Right forelimb (tissue), 1 donor: ENCODE measurements at places on chromosomes 6 and 20.

- no peak for DNase-seq
Measured at GRCh38 chr6:13527671-13528056, 40.3 kb upstream of the GFOD1 start.

- no peak for DNase-seq
Measured at GRCh38 chr6:56335726-56336125, 88.3 kb upstream of the COL21A1 start.

DNA sequence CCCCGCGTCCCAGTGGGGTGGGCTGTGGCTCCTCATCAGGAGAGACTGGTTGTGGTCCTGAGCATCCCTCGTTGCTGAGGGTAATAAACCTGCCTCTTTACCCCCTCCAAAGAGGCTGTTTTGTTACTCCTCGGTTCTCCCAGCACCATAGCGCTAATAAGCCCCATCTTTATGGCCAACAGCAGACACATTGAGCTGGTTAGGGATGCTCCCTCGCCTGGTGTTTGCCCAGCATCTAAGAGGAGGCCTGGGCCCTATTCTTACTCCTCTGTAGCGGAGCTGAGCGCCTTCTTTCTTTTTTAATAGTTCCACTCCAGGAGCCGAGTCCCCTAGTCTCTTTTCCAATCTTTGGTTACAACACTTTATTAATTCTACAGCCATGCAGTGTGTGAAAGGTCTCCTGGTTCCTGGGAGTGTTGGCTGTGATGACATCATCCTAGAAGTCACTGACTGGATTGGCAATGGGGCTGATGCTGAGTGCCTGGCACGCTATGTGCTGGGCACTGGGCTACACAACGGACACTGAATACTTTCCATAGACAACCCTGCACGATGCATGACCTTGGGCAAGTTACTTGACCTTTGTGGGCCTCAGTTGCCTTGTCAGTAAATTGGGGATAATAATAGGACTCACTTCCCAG lies 50.6 kb upstream of the CCDC167 start:
- no peak for DNase-seq

GRCh38 chr20:17530716-17531664 lies at the start of gene BFSP1:
Gene BFSP1, minus strand, starts transcription at chr20:17531379. Its CDS starts 50 bp downstream, at chr20:17531329.
- peak; percentile 81 for DNase-seq

- DNase-seq = no peak
Measured at GRCh38 chr6:115358616-115359015, 702.1 kb downstream of the FRK start.

- DNase-seq = no peak
Measured at GRCh38 chr6:106600329-106600728, 29.0 kb downstream of the RTN4IP1 start.

DNA sequence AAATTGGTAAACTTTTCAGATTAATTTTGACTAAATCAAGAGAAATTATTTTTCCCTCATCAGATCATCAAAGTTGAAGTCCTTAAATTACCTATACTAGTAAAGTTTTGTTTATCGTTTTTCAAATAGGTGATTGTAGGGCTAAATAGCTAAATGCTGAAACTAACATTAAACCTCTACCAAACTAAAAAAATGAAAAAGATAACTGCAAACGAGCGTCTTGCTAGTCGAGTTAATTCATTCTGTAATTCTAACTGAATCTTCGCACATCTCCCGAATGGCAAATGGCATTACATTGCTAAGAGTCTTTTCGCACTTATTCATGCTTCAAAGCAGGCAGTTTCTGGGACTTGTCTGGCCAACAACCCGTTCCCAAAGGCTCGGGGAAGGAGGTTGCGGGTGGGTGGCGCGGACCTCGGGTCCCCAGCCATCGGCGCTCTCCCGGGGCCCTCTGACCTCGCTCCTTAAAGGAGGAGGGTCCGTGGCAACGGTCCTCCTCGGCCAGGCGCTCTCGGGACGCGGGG lies 43.8 kb downstream of the POPDC3 start:
- no peak for DNase-seq

DNA sequence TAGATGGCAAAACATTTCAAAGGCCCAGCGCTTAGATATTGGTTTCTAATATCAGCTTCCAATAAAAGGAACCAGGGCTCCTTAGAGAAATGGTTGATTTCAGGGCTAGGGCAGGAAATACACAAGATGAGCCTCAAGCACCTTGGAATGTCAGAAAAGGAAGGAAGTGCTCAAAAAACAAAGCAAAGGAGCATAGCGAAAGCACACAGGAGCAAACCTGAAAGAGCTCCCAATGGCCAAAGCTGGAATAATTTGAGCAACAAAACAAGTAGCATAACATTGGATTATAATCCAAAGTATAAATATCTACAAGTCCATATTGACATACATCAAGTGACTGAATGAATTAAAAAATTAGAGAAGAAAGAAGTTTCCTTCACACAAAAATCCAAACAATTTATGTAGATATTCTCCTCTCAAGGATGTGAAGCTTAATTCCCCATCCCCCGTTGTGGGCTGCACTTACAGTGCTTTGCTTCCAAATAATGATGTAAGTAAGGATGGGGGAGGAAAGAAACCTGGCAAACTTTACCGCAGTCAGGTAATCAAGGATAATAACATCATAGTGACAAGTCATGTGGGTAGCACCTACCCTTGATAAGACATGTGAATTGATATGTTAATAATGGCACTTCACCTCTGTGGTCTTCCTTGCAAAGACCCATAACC lies 132.9 kb upstream of the DST start:
- DNase-seq = no peak

GRCh38 chr6:147390909-147391536 lies 117.5 kb upstream of the SAMD5 start:
- no peak for DNase-seq

GRCh38 chr20:49602345-49603208 lies 34.6 kb upstream of the PTGIS start:
- DNase-seq = no peak

GRCh38 chr6:138527411-138528088 lies 28.3 kb upstream of the NHSL1 start:
- DNase-seq = no peak

GRCh38 chr20:35271904-35272303 lies 6.0 kb downstream of the MMP24OS start:
- no peak for DNase-seq

GRCh38 chr6:9675122-9675521 lies 739.8 kb downstream of the TFAP2A start:
- no peak for DNase-seq

DNA sequence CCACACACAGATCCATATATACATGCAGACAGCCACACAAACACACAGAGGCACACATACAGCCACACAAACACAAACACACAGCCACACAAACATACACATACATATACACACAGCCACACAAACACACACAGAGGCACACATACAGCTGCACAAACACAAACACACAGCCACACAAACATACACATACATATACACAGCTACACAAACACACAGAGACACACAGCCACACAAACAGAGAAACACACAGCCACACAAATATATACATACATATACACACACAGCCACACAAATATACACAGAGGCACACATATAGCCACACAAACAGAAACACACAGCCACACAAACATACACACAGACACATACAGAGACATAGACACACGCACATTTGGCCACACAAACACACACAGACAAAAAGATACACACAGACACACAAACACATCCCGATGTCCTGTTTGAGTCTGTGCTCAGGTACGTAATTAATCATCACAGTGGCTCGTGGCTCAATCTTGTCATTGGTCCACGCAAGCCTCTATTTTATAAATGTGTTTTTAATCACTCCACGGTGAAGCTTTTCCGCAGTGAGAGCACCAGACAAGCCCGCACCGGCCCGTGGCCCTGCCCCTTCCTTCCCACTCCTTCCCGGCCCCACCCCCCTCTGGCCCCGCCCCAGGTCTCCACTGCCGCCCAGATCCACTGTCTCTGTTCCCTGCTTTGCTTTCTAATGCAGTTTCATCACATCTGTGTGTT lies 135.3 kb downstream of the CDH4 start:
- DNase-seq = peak; percentile 61

- DNase-seq = no peak
Measured at GRCh38 chr20:31517373-31517772, 3.1 kb downstream of the HM13 start.

DNA sequence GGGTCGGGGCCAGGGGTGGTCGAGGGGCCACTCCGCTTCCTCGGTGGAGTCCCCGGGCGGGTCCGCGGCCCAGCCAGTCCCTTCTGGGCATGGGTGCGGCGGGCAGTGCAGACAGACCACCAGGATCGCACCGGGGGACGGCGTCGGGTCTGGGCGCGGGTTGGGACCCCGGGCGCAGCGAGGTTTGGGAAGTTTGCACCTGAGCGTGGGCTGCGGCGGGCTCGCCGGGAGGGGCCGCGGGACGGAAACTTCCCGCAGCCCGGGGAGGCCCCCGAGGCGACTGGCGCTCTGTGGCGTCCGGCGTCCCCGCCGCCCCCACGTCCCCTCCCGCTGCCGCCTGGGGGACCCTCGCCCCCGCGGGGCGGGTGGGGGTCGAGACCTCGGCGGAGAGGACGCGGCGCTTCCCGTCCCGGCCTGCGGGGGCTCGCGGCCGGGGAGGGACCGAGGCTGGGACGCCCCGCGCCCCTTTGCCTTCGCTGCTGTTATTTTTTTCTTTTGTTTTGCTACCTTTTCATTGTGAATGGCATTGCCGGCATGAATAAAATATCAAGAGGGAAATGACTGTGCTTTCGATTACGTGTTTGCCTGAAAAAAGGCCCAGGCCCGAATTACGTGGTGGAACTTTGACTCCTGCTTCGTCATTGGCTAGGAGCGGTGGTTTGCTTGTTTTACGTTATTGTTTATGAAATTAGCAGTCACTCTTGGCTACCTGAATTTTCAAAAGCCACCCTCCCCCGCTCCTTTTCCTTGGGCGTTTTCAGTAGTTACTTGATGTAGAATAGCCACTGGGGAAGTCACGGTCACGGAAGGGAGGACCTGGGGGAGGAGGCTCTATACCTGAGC lies 703 bp downstream of the SNX9 start:
- DNase-seq = peak; percentile 69

DNA sequence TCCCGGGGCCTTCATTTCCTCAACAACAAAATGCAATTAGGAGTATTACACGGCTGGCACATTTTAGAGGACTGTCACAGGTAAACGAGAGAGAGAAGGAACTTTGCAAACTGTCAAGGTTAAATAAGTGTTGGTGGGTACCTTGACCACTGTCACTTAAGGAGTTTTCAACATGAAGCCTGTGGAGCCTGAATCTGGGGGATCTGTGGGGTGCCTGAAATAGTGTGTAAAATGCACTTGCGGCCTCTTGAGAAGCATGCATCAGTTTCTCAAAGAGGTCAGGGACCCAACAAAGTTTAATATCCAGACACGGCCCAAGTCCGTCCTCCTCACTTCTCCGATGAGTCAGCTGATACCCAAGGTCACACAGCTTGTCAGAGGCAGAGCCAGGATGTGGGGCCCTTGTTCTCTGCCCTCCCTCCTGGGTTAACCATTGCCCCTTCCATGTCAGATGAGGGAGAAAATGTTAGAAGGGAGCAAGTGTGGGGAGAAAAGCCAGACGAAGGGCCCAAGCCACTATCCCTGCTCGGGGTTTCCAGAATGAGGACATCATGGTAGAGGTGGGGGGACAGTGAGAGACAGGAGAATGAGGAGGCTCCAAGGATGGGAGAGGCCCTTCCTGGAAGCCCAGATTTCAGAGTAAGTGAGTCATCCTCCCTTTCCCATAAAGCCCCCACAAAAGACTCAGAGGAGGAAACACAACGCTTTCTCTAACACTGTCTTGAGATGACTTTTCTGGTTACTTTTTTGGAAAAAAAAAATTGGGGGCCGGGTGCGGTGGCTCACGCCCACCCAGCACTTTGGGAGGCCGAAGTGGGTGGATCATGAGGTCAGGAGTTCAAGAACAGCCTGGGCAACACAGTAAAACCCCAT lies 42.2 kb downstream of the C6orf132 start:
- DNase-seq = no peak

- DNase-seq = no peak
Measured at GRCh38 chr20:25496165-25496967, 88.9 kb downstream of the GINS1 start.

GRCh38 chr6:11869672-11870340 lies 91.2 kb upstream of the ADTRP start:
- peak; percentile 60 for DNase-seq

- no peak for DNase-seq
Measured at GRCh38 chr20:12969071-12969669, 39.6 kb upstream of the SPTLC3 start.

DNA sequence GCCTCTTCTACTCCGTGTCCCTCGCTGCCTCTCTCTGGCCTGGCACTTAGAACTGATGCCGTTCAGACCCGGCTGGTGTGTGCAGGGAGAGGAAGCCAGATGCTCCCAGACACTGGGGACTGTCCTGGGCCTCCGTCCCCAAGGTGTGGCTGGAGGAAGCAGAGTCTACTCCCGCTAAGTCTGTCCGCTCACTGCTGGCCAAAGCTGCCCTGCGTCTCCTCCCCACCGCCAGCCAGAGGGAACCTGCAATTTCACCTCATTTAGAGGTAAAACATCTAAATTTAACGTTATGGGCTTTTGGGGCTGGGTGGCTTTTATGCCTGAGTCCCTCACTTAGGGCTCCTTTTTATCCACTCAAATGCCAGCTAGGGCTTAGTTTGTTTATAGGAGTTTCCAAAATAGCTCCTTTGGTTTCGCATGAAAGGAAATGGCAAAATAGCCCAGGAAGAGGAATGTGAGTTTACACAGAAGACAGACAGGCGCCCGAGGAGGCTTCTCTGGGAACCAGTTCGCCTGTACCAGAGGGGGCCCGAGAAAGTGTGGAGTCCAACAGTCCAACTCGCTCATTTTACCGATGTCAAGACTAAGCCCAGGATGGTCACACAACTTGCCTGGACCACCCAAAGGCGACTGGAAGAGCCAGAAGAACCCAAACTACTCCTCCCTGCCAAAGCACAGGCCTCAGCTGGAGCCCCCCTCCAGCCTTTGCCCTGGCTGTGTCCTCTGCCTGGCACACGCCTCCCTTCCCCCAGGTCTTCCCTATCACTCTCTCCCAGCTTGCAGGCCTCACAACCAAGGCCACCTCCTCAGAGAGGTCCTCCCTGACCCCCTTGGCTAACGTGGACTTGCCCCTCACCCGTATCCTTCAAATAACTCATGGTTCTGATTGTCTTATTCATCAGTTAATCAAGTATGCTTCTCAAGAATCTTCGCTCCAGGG lies 54.5 kb downstream of the RIPOR3 start:
- DNase-seq = no peak

DNA sequence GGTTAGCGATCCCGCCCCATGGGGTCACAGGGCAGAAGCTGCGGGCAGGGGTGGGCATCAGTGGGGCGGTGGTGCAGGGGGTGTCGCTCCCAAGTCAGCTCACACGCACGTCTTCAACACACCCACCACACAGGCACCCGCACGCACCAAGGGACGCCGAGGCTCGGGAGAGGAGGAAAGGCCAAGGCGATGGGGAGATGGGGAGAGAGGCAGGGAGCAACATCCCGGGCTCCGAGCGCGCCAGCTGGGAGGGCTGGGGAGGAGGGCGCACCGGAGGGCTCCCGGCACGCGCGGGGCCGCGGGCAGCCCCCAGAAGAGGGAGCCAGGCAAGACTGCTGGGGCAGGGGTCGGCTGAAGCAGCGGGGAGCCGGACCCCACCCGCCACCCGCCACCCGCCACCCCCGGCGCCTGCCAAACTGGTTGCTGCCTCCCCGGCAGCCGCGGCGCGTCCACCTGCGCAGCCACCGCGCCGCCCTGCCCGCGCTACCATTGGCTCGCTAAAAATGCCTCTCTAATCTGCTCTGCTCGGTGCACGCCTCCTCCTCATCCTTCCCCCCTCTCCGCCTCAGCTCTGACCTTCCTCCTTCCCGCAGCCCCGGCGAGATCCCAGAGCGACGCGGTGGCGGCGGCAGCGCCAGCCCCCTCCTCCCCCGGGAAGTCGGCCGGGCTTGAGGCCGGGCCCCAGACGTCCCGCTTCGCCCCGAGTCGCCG lies at the start of gene PACSIN1:
Gene PACSIN1, plus strand, starts transcription at position 546 of the 711 bp plus-strand sequence. CDS start 60,230 bp downstream, outside the sequence.
- no peak for DNase-seq

GRCh38 chr6:168018664-168019063 lies 21.2 kb downstream of the KIF25 start:
- DNase-seq = no peak

- DNase-seq = no peak
Measured at GRCh38 chr6:73400656-73401055, 6.0 kb downstream of the DDX43 start.
